ENCODE measurements at places on chromosomes 7 and 10.

- no peak for DNase-seq
These were observed 423.4 kb downstream of the SORCS1 start for GRCh38 chr10:106741006-106741530.

DNA sequence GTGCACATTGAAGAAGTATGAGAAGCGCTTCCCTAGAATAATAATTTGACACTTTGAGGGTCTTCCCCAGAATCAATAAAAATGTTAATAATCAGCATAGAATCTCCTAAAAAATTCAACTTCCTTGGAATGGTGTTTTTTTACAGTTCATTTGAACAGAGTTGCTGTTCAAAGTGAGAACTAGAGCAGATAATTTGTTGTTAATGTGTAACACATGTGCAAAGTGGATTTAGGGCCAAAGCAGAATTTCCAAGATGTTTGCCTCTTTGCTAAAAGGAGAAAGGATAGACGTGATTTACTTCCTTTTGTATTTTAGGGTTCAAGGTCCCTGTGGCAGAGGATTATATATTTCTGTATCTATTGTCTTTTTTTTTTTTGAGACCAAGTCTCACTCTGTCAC lies 73.8 kb downstream of the ZNF277 start:
- DNase-seq = no peak

DNA sequence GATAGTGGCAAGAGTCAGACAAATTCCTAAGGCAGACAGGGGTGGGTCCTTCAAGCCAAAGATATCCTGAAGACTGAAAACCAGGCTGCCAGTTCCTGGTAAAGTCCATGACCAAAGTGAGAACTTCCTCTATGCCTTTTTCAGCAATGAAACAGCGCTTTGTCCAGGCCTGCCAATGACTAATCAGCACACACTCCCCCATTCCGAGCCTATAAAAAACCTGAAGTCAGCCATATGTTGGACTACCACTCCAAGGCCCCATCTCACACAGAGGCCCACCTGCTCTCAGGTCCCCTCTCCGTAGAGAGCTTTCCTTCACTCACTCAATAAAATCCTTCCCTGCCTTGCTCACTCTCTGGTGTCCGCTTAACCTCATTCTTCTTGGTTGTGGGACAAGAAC lies 402.2 kb downstream of the ANKRD7 start:
- no peak for DNase-seq

DNA sequence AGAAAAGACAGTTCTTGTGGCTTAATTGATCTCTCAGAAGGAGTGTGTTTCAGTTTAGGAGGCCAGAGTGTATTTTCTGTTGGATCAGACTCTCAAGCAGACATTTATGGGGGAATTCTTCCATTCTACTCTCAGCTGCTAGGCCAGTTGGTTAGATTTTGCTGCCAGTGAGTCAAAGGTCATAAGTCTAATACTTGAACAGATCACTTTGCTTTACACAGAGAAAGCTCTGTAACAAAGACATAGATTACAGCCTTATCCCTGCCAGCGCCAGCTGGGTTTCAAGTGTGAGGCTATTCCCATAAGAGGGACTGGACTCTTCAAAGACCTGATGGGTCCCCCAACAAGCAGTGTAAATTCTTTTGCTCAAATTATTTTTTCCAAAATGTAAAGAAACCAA lies 145.6 kb upstream of the SEMA3C start:
- no peak for DNase-seq

DNA sequence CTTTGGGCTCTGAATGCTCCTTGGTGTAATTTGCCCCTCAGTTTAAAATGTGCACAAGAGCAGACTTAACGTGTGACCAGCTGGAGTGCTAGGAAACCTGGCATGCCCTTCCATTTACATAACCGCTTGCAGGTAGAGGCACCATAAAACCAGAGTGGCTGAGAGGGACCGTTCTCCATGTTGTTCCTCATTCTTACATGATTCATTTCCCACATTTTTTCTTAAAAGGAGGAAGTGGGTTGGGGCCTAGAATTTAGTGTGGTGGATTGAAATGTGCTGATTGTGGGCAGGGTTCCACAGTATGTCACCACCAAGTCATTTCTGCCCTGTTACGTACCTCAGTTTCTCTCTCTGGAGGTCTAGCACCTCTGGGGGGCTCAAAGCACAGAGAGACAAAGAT lies 375.8 kb upstream of the VSTM2A start:
- DNase-seq = no peak

DNA sequence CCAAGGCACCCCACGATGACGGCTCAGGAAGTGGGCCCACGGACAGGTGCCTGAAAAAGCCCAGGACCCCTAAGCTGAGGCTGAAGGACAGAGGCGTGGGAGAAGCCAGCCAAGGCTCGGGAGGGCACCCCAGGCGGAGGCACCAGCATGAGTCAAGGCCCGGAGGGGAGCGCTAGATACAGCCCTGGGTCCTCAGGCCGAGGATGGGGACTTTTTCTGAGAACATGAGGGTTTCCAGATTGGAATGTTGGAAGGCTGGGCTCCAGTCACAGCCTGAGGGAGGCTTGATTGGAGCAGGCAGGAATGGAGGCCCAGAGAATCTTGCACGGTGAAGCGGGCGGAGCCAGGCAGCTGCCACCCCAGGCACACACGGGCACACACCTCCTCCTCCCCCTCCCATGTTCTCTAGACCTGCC lies 19.0 kb upstream of the ELFN1 start:
- DNase-seq = no peak

DNA sequence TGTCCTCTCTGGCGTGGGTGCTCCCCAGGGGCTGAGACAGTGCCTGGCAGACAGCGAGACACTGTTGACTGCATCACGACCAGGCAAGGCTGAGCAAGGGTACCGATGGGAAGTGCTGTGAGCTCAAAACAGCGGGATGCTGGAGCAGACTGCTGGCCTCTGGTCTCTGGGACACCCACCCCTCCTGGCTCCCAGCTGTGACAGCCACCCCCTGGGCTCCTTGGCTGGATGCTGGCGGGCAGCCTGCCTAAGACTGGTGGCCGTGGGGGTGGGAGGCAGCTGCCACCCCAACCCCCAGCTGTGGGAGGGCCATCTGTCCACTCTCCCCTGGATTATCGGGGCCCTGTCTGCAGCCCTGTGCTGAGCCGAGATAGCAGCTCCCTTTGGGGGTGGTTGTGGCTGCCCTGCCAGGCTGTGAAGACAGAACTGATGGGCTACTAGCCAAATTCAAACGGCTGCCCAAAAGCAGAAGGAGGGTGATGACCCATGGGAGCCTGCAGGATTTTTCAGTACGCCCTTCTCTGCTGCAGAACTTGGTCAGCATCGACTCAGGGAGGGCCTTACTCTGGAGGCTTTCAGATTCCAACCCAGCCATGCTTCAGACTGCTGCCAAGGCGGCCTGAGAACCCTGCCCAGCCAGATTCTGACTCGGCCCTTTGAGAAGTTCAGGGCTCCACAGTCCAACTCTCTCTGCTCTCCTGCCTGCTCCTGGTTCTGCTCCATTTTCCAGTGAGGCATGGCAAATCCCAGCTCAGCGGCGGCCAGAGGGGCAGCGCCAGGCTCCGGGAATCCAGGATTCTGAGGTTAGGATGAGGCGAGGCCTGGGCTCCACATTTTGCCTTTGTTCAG lies 125.3 kb downstream of the NEURL1 start:
- DNase-seq = no peak

DNA sequence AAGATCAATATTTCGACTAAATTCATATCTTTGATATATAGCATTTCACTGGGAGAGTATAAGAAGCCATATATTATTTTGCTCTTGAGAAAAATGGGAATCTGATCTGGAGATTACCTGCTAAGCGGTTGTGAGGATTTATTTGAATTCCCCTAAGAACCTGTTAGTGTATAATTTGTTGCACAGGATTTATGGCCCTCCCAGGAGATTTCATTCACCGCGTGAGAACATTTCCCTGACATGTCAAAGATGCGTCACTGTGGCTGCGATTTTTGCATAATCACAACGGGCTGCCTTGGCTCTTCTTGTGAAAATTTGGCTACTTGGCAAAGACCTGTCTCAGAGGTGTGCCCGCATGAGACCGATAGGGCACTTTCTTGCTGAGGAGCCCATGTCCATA lies 184.7 kb upstream of the PFKP start:
- DNase-seq = no peak

GRCh38 chr7:6647541-6647940 lies 10.4 kb downstream of the ZNF316 start:
- DNase-seq = no peak

DNA sequence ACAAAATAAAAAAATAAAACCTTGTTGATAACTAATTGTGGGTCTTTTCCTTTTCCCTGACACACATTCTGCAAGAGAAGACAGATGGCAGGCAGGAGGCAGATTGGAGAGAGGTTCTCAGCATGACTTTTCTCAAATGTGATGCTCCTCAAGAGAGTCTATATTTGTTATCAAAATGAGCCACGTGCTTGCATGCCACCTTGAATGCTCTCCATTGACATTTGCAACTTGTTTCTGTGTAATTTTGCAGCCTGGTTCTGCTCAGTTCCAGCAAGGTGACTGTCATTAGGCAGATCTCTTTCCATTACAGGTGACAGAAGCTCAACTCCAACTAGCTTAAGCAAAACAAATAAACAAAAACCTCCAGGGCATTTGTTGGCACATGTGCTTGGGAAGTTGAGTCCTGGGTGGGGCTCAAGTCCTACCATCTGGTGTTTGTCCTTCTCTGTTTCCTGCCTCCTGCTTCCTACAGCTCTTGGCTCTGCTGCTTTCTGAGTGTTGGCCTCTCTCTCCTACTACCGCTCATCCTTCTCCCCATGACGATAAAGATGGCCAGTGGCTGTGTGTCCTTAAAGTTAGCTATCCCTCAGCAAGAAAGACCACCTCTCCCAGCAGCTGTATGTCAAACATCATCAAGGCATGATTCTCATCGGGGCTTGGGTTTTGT lies 56.7 kb downstream of the GRK5 start:
- DNase-seq = no peak

DNA sequence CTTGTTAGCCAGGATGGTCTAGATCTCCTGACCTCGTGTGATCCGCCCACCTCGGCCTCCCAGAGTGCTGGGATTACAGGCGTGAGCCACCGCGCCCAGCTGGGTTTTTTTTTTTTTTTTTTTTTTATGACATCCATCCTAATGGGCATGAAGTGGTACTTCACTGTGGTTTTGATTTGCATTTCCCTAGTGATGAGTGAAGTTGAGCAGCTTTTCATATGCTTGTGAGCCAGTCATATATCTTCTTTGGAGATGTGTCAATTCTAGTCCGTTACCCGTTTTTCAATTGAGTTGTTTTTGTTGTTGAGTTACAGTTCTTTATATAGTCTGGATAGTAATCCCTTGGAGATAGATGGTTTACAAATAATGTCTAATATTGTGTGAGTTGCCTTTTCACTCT lies 127.7 kb downstream of the SMURF1 start:
- DNase-seq = no peak

GRCh38 chr10:103395754-103396066 lies 565 bp downstream of the ATP5MK start:
- DNase-seq = peak; percentile 22

DNA sequence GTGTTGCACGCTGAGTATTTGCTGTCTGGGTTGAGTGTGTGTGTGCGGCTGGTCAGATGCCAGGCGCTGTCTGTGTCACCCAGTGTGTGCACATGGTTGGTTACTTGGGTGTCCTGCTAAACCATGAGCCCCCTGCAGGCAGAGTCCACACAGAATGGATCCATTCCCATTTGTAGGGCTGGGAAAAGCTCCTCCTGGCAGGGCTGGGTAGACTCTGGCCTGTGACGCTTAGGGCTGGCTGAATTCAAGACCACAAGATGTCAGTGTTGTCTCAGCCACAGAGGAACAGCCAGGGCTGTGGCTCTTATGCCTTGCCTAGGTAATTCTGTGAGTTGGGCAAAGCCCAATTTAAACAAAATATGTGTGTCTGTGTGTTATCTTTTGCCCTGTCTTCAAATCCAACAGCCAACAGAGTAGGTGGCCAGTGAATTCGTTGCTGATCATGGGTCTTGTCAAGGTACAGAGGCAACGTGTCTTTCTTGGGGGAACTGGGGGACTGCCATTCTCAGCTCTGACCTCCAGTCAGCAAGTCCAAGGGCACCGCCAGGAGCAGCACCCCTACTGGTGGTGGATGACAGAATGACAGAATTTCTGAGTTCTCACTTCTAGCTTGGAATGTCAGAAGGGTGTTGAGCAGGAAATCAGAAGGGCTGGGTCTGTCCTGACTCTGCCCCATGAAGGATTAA lies 285.1 kb downstream of the CCSER2 start:
- DNase-seq = peak; percentile 30

- DNase-seq = no peak
These were observed 85.2 kb upstream of the TOMM7 start for GRCh38 chr7:22907805-22908204.

DNA sequence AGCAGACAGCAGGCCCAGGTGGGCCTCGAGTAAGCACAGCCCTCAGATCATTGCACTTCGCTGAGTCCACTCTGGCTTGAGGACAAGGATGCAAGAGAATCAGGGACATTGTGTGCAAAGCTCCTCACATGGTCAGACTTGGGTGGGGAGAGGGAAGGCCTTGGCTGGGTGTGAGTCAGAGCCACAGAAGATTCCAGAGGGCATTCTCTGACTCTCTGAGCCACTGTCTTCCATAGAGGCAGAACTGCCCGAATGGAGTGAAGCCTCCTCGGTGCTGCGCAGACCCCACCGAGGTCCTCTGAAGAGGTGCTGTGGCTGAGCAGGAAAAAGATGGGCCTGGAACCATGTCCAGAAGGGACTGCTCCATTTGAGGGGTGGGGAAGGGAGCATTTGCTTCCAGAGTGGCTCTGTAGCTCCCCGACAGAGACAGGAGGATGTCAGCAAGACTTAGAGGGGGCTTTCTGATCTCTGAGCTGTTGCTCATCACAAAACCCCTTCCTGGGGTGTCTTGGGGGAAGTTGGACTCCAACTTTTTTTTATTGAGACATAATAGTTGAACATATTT lies 120.8 kb downstream of the PTPN20 start:
- peak; percentile 9 for DNase-seq

- no peak for DNase-seq
These were observed 63.0 kb downstream of the ZNF248 start for GRCh38 chr10:37794305-37794976.

GRCh38 chr10:124650820-124651401 lies 93.3 kb downstream of the FAM53B start:
- no peak for DNase-seq

DNA sequence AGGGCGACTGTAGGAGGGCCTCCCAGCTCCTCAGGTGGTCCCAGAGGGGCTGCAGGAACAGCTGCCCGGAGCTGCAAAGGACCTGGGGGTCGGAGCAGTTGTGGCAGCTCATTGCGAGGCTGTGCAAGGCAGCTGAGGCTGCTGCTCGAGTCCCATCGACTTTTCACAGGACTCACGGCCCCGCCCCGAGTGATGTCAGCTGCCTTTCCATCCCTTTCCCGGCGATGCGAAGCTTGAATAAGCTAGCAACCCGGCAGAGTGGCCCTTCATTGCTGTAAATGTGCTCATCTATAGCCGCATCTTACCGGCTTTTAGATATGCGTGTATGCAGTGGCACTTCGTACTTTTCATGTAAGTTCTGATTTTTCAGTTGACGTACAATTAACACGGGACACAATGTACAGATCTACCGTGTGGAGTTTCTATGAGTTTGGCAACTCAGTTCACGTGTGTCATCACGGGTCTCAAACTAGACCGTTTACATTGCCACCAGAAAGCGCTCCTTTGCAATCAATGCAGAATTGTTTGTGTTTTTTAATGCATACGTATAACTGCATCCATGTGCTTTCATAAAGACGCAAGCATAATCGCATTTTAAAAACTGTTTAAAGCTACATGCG lies at the start of gene CH25H:
CH25H (minus strand) TSS at position 137 of the 620 bp plus-strand sequence; CDS start at position 112, 25 bp downstream.
- peak; percentile 82 for DNase-seq

- DNase-seq = peak; percentile 72
These were observed 118.5 kb downstream of the VTI1A start for GRCh38 chr10:112565434-112566053.
